ENCODE measurements at places on chromosomes 11 and 22.

DNA sequence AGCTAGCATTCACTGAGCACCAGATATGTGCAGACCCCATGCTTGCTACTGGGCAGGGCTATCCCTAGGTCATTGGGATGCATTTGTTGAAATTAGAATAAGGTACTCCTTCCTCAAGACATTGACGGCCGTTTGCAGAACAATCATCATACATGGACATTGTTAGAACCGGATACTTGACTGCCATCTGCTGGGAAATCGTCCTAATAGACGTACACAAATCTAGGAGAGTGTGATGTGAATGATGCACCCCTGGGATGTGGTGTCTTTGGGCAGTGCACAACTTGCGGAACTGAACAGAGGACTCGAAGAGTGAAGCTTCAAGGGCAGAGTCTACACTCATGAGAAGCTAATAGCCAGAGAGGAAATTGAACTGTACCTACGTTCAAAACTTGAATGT is 35.9 kb downstream of the MYO18B start:
- peak; percentile 18 for DNase-seq
- no peak overlapping the region for H3K27ac ChIP-seq
- H3K36me3 ChIP-seq: no peaks in the 10 kb centered on the region

- H3K4me3 ChIP-seq: no peak overlapping the region
- H3K27ac ChIP-seq: no peak overlapping the region
- DNase-seq: no peak
- no peaks in the 10 kb centered on the region for H3K36me3 ChIP-seq
- no peaks in the 10 kb centered on the region for H3K27me3 ChIP-seq
These were observed 71.0 kb upstream of the KCNQ1OT1 start for GRCh38 chr11:2770761-2771301.

DNA sequence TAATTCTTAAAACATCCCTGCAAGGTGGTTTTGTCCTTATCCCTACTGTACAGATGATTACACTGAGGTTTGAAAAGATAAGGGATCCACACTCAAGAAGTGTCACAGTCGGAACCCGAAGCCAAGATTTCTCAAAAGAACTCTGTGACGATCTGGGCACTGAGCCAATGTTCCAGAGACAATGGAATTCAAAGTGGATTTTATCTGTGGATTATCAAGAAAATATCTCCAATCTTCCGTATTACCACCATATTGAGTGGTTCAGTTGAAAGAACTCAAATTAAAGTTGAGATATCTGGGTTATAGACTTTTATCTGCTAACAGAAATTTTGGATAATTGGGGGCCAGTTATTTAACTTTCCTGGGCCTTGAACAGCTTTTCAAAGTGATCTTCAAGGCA is 100.0 kb upstream of the GRAMD1B start:
- no peak overlapping the region for H3K27ac ChIP-seq
- H3K27me3 ChIP-seq: peaks cover 9% of the 10 kb centered on the region
- no peak for DNase-seq

DNA sequence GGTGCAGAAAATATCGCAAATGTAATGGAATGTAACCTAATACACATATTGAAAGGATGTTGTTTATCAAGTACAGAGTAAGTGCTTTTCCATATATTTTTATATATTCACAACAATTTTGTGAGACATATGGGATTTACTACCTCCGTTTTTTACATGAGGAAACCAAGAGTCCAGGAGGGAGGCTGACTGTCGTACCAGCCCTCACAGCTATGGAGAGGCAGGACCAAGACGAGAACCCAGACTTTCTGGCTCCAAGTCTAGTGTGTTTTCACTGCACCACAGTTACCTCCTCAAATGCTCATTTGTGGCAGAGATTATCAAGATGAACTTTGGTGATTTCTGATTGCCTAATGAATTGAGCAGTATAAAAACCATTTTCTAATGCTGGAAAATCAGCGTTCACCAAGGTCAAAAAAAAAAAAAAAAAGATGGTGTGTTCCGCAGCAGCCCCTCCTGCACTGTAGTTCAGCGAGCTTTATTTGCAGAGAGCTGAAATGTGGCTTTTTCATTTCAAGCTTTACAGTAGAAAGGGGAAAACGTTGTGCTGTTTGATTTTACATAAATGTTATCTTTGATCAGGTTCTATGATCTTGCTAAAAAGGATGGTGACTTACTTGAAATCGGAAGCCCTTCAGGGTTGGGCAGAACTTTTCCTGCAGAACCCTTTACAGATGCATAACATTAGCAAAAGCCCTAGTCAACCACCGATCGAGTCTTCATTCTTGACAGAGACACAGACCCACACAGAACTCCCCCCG is 44.7 kb upstream of the WEE1 start:
- peaks cover 41% of the 10 kb centered on the region for H3K4me1 ChIP-seq
- H3K4me3 ChIP-seq: peak overlapping the region; percentile 25
- no peaks in the 10 kb centered on the region for H3K27me3 ChIP-seq
- peak overlapping the region; percentile 55 for H3K27ac ChIP-seq
- no peak for DNase-seq

- no peak for DNase-seq
- H3K27me3 ChIP-seq: no peaks in the 10 kb centered on the region
- H3K4me3 ChIP-seq: no peak overlapping the region
- peaks cover 4% of the 10 kb centered on the region for H3K4me1 ChIP-seq
These were observed 18.3 kb upstream of the ZBED5 start for GRCh38 chr11:10876158-10876557.

DNA sequence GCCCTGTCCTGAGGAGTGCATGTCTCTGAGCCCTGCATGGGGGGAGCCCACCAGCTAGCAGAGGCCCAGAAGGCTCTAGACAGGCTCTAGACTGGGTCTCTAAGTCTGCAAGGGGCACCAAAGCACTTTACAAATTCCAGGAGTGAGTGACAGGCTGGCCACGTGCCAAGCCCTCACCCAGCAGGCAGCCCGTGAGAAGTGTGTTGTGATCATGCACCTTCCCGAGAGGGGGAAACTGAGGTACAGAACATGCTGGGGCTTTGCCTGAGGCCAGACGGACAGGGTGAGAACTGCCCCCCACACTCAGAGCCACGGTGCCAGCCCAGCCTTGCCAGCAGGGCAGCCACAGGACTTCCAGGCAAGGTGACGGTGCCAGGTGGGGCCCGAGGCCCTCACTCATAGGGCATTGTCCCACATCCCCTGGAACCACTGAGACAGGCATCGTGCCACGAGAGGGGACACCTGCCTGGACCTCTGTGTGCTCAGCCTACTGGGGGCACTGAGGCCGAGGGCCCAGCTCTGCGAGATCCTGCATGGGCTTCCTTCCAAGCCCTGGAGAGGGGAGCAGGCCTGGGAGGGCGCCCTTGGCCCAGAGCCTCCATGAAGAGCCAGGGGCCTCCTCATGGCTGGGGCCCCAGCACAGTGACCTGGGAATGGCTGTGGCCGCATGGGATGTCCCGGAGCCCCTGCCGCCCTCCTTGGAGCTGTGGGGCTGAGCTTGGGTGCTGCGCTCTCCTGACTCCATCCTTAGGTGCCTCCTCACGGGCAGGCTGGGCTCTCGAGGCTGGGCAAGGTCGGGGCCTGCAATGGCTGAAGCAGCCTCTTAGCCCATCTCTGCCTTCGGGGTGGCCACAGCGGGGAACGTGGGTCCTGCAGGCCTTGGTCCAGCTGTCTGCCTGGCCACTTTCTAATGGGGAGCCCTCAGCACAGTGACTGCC is 121.5 kb downstream of the KCNQ1OT1 start:
- no peak overlapping the region for H3K27ac ChIP-seq
- DNase-seq: no peak
- no peaks in the 10 kb centered on the region for H3K4me1 ChIP-seq
- H3K27me3 ChIP-seq: no peaks in the 10 kb centered on the region
- H3K36me3 ChIP-seq: no peaks in the 10 kb centered on the region

GRCh38 chr22:43186272-43187170 is at the start of gene TTLL12:
TTLL12 (minus strand) TSS chr22:43187134; CDS start chr22:43187069, 65 bp downstream.
- H3K27me3 ChIP-seq: no peaks in the 10 kb centered on the region
- peaks cover 4% of the 10 kb centered on the region for H3K4me1 ChIP-seq
- peak within 1 kb of the TSS; percentile 93 for H3K27ac ChIP-seq
- H3K4me3 ChIP-seq: peak within 1 kb of the TSS; percentile 75
- peaks cover 3% of the 10 kb centered on the region for H3K36me3 ChIP-seq

DNA sequence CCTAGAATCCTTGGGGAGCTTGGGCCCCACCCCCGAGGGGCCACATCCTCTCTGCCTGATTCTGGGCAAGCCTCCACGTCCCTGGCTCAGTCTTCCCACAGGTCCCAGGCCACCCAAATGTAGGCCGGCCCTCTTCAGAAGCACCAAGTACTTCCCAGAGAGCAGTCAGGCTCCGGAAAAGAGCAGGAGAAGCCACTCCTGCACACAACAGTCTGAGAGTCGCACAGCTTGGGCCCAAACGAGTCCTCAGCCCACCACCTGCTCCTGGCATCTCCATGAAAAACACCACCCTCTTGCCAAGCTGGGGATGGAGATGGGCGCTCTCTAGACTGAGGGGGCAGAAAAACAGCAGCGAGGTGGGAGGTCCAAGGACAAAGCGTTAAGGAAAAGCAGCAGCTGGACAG is 15.4 kb downstream of the EHD1 start:
- H3K4me3 ChIP-seq: no peak overlapping the region
- no peak for DNase-seq
- H3K4me1 ChIP-seq: peaks cover 59% of the 10 kb centered on the region
- peak overlapping the region; percentile 85 for H3K27ac ChIP-seq

DNA sequence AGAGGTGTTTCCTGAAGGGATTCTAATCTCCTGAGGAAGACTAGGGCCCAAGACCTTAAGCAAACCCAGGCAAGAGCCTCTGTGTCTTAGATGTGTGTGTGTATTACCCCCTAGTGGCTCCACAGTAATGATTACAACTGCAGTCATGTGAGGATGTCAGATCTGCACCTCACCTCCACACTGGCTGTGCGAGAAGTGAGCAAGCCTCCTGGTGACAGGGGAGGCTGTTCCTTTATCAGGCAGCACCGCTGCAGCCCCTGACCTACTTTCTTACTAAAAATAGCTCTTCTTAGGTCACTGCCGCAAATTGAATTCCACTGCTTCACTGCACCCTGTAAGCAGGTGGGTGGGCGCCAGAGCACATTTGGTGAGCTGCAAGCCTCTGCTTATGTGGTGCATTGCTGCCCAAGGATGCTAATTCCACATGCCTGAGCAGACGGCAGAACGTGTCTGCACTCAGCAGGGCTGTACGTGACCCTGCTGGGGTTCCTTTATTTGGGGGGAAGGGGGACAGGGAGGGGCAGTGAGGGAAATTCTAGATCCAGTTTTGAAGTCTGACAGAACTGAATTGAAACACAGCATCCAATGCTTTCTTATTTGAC is 112.4 kb downstream of the KCNC1 start:
- no peaks in the 10 kb centered on the region for H3K4me1 ChIP-seq
- H3K27ac ChIP-seq: no peak overlapping the region
- no peak overlapping the region for H3K4me3 ChIP-seq
- no peaks in the 10 kb centered on the region for H3K36me3 ChIP-seq
- DNase-seq: no peak
- no peaks in the 10 kb centered on the region for H3K27me3 ChIP-seq

DNA sequence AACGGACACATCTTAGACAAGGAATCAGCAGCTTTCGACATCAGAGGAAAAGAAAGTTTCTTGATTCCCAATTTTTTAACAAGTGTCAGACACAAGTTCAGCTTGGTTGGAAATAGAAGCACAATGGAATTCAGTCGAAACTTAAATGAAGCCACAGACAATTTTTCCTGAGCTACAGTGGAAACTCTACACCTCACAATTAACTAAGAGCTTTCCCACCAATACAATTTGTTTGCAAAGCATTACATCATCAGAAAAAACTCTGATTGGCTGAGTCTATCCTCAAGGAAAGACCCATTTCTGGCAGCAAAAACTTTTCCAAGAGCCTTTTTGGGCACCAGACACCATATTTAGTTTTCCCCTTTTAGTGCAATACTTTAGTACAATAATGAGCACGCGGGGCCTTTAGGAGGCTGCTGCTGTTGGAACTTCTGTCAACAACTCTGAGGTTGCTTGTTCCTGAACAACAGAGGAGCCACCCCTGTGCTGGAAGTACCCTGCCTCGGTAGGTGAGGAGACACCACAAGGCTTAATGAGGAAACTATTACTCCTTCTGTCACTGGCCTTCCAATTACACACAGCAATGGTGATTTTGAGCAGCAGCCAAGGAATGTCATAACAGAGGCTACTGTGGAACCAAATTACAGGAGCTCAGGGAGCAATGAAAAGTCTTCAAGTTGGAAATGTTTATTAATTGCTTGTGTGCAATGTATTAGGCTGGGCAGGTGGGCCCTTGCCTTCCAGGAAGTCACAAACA is 61.9 kb upstream of the BARX2 start:
- H3K27ac ChIP-seq: no peak overlapping the region
- H3K36me3 ChIP-seq: no peaks in the 10 kb centered on the region
- H3K4me1 ChIP-seq: no peaks in the 10 kb centered on the region
- no peak overlapping the region for H3K4me3 ChIP-seq

- H3K27me3 ChIP-seq: no peaks in the 10 kb centered on the region
- no peak overlapping the region for H3K27ac ChIP-seq
- H3K36me3 ChIP-seq: no peaks in the 10 kb centered on the region
- no peak for DNase-seq
These were observed 4.8 kb upstream of the DUSP8 start for GRCh38 chr11:1576825-1577224.

DNA sequence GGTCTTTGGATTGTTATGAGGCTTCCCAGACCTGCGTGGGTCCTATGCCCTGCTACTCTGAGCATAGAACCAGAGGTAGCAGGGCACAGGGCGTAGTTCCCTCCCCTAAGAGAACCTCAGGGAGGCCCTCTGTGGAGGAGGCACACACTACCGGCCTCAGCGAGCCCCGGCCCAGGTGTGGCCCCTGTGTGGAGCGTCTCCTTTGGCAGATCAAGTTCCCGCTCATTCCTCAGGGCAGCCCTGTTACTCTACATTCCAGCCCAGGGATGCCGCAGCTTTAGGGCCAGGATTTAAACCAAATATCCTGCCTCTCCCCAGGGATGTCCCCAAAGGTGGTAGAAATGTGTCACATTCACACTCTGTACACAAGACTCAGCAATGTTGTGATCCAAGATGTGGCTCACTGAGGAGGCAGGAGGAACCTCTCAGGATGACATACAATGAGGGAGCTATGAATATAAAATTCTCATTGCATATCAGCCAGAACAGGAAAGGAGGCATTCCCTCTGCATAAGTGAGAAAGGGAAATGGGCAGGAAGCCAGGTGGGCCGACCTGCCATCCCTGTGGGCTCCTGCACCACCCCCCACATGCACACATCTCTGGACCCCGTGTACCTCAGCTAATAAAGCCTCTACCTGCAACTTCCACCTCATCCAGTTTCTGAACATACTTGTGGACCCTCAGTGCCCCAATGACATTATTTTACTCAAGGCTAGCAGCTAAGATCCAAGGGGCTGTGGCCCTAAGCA is 131.9 kb upstream of the TEAD1 start:
- H3K4me1 ChIP-seq: peaks cover 3% of the 10 kb centered on the region
- no peak for DNase-seq
- no peaks in the 10 kb centered on the region for H3K36me3 ChIP-seq

DNA sequence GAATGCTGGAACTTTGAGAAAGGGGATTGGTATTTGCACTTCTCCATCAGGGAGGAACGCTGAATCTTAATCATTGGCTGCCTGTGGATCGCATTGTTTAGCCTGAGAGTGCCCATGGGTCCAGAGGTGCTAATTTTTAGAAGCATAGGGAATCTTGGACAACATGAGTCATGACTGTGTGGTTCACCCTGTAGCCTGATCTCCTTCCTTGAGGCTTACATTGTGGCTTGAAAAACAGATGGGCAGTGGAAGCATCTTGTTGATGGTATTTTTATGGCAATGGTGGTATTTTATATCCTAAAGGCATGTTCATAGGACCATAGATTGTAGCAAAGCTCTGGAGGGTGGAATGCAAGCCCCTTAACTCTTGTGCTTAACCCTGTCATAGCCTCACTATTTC is 99.2 kb upstream of the DBX1 start:
- no peak for DNase-seq
- H3K27me3 ChIP-seq: peaks cover 22% of the 10 kb centered on the region
